Activated CD4-positive, alpha-beta T cell treated with anti-CD3 and anti-CD28 coated beads, Interleukin-2, amount 50 U/mL, for 4 hours (primary cell): ENCODE measurements at places on chromosomes 5 and 9.

DNA sequence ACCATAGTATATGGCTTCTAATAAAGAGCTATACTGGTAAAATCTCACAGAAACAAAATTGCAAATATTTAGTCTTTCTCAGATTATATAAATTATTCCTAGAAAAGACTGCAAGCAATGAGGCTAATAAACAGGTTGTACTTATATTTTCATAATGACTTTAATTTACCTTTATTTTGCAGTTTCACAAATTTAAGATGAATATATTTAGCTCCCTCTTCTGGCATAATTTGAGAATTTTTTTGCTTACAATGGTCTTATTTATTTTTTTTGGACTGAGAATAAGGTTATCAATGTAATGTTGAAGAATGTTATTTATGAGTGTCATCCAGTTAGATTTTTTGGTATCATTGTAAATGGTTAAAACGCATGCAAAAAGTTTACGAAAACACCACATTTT is 56.7 kb downstream of the PIK3R1 start:
- DNase-seq, result no peak

DNA sequence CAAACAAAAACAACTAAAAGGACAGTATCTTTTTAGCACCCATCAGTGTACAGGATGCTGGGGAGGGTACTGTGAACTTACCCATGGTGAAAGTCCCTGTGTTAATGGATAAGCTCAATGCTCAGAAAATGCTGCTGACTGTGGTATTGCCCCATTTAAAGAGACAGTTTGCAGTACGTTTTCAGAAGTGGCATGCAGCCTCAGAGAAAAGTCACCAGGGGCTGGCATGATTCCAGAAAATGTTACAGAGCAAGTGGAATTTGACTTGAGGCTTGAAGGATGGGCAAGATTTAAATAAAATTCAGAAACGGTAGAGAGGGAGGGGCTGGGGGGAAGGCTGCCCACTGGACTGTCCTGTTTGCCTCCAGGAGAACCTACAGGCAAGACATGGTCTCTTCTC is 7.2 kb downstream of the S1PR3 start:
- DNase-seq, result no peak

GRCh38 chr9:100640447-100641050 is 62.7 kb downstream of the CAVIN4 start:
- no peak for DNase-seq

- no peak for DNase-seq
Measured at GRCh38 chr5:74030371-74030770, 404.4 kb downstream of the ARHGEF28 start.

DNA sequence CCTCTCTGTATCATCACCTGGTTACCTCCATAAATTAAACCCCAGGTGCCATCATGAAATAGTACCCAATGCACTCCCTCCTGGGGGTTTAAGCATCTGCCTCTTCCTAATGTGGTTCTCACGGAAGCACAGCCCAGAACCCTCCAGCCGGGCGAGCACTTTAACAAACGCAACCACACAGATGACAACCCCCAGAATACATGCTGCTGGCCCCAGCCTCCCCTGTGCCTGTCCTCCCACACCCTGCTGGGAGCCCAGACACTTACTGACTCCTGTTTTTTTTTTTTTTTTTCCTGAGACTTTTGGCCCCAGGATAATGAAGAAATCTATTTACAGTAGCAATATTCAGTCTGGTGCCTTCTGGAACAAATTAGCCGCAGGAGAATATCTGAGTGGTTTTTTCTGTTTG is 50.0 kb upstream of the COL5A1 start:
- DNase-seq, result no peak

DNA sequence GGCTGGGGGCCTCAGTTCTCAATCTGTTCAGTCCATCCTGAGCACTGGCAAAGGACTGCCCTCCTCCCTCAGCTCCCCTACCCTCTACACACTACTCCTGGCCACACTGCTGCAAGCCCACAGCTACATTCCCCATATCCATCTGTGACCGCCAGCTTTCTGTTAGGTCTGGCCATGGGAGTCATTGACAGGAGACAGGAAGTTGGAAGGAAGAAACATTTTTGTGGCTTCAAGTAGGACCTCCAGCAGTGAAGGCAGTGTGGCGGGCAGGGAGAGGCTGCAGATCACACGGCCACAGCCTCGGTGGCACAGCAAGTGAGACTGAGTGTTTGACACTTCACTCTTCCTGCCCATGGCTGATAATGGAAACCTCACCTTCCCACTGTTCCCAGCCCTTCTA is 55.9 kb downstream of the SECISBP2 start:
- no peak for DNase-seq

- no peak for DNase-seq
Measured at GRCh38 chr5:85500869-85501268, 1116.2 kb upstream of the EDIL3 start.

GRCh38 chr5:152246401-152246800 is 158.7 kb downstream of the NMUR2 start:
- no peak for DNase-seq

- DNase-seq, result no peak
Measured at GRCh38 chr9:110334871-110335270, 2.8 kb downstream of the TXNDC8 start.

- no peak for DNase-seq
Measured at GRCh38 chr5:115815693-115816225, 700 bp downstream of the CDO1 start.
